Stimulated activated naive CD4-positive, alpha-beta T cell treated with Interleukin-2 at 50 U/mL for 16 hours (primary cell): ENCODE measurements at places on chromosomes 7 and 10.

- no peak for DNase-seq
These were observed 72.9 kb upstream of the AMPH start for GRCh38 chr7:38704041-38704547.

DNA sequence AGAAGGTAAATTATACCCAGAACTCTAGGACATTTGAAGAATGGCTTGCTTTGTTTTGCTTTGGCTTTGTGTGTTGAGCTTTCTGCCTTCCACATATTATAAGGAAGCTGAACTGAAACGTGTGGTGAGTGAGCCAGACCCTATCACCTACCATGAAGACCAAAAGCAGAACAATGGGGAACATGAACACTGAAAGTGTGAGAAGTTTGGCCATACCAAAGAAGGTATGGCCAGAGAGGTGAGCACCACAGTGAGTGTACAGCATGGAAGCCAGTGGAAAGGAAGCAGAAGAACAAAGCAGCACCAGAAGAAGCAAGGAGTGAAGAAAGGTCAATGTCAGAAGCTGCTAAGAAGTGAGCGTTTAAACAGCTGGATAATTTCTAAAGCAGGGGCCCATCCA lies 59.7 kb upstream of the CCDC71L start:
- no peak for DNase-seq

DNA sequence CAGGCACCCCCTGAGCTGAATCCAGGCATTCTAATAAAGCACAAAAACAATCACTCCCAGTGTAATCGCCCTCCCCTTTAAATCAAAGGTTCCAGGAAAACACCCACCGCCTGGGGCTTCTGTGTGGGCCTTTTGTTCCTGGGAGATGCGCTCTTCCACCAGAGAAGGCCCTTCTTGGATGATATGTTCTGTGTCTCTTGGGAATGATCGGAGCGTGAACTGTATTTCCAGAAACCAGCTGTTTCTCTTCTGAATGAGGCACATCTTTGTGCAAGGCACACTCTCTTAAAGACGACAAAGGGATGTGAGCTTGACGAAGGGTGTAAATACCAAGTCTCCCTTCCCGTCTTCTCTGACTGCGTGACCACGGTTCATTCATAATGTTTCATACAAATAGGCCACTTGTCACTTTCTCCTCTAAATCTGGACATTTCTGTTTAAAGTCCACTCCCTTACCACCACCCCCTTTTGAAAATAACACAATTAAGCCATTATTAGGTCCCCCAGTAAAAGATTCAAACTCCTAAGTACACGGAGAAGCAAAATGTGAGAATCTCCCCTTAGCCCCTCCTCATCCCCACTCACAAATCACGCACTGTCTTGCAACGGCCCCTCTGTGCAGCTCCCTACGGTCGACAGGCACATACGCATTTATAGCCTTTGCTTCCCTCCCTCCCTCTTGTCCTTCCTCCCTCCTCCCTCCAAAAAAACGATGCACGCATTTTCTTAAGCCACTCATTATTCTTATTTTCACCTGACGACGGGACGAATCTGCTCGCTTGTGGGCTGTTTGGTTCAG lies 45.6 kb upstream of the ENO4 start:
- no peak for DNase-seq

GRCh38 chr10:110425684-110426293 lies 71.9 kb upstream of the DUSP5 start:
- DNase-seq, result peak; percentile 66

- no peak for DNase-seq
These were observed 161.9 kb upstream of the AGK start for GRCh38 chr7:141389140-141389796.

- DNase-seq, result no peak
These were observed 51.0 kb downstream of the ORC5 start for GRCh38 chr7:104156842-104157277.

GRCh38 chr7:114112806-114113205 lies 194.0 kb upstream of the PPP1R3A start:
- DNase-seq, result no peak

GRCh38 chr7:24025094-24025493 lies 258.9 kb upstream of the NPY start:
- no peak for DNase-seq

DNA sequence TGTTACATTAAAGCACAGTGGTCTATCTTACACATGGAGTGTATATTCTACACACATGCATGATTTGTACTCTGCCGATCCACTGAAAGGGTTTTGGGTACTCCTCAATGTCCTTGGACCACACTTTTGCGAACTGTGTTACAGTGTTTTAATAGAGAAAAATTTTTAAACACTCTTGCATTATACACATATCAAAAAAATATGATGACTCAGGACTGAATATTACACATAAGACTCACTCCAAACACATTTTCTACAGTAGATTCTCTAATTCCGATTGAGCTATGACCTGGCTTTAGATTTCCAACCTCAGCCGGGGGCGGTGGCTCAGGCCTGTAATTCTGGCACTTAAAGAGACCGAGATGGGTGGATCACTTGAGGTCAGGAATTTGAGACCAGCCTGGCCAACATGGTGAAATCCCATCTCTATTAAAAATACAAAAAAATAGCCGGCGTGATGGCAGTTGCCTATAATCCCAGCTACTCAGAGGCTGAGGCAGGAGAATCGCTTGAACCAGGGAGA lies 222.4 kb downstream of the CACNA2D1 start:
- DNase-seq, result no peak

DNA sequence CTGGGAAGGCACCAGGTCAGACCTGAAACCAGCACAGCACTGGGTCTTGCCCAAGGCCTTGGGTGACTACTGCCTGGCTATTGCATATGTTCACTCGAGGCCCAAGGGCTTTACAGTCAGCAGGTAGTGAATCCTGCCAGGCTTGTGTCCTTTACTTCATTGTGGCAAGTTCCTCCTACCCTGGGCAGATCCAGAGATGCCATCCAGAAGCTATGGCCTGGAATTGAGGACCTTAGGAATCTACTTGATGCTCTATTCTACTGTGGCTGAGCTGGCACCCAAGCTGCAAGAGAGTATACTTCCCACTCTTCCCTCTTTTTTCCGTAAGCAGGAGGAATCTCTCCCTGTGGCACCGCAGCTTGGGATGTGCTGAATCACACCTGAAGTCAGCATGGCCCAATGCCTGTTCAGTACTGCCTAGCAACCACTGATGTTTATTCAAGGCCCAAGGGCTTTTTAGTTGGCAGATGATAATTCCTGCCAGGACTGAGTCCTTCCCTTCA lies 246.7 kb upstream of the CTBP2 start:
- DNase-seq, result no peak

GRCh38 chr10:17910125-17910789 lies 41.5 kb upstream of the SLC39A12 start:
- no peak for DNase-seq

GRCh38 chr7:55786901-55787300 lies 75.7 kb downstream of the SEPTIN14 start:
- no peak for DNase-seq

GRCh38 chr7:109109558-109109957 lies 539.9 kb downstream of the DNAJB9 start:
- no peak for DNase-seq

DNA sequence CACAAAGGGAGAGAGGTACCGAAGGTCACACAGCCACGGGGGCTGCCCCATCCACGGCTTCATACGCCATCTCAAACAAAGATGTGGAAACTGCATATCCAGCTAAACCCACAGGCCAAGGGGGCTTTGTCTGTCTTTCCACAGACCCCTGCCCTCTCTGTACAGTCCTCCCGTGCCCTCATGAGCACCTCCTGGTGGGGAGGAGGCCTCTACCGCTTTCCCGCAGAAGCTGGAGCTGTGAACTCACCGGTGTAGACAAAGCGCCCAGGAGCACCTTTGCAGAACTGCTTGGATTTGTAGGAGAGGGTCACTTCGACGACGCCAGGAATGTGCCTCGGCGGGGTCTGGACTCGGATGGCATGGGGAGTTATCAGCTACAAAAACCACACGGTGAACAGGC lies 97.2 kb downstream of the EBF3 start:
- no peak for DNase-seq

DNA sequence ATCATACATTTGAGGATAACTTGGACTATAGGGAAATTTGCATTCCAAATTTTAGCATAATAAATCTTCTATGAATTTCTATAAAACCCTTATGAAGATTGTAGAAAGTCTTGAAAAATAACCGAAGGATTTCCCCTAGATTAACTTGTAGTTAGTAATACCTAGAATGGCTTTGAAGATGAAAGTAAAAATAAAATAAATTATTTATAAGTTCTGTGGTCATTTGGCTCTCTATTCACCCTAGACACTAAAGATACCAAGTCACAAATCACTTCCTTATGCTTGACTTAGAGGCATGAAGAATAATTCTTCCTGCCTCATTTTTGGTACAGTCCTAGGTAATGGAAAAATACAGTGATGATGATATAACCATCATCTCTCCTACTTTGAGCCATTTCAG lies 79.3 kb downstream of the CSTF2T start:
- DNase-seq, result no peak

- DNase-seq, result peak; percentile 41
These were observed 740 bp downstream of the ANXA7 start for GRCh38 chr10:73413108-73413527.

GRCh38 chr7:109549471-109550193 lies 980.0 kb downstream of the DNAJB9 start:
- DNase-seq, result no peak
